Aorta (tissue), 5 donors: ENCODE measurements at places on chromosomes 6 and 20. TPM values are rescaled to one million over a fixed set of nuclear protein-coding genes. Genes with fewer than 3 reads are reported as not detected.

Gene RIMS1
- not detected for polyA plus RNA-seq

Gene BMP6
- polyA plus RNA-seq = 3.6 TPM

Gene BMP2
- 2.6 TPM for polyA plus RNA-seq

Gene CALHM6
- polyA plus RNA-seq = 0.82 TPM

DNA sequence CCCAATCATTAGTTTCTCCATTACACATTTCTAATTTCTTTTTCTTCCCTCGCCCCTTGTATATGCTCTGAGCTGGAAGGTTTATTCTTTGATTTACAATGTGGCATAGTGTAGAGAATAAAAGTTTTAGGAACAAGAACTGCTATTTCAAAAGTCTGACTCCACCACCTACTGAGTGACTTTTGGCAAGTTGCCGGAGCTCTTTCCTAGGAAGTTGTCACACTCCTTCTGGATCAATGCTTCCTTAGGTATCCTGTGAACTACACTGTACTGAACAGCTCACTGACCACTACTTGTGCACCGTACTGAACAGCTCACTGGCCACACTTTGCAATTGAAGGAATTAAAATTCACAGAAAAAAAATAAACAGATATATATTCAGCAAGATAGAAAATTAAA lies 458.2 kb downstream of the FRK start:
- no peaks in the 10 kb centered on the region for H3K27me3 ChIP-seq
- no peak for DNase-seq
- no peaks in the 10 kb centered on the region for H3K4me1 ChIP-seq
- H3K4me3 ChIP-seq = no peak overlapping the region
- H3K27ac ChIP-seq = no peak overlapping the region

DNA sequence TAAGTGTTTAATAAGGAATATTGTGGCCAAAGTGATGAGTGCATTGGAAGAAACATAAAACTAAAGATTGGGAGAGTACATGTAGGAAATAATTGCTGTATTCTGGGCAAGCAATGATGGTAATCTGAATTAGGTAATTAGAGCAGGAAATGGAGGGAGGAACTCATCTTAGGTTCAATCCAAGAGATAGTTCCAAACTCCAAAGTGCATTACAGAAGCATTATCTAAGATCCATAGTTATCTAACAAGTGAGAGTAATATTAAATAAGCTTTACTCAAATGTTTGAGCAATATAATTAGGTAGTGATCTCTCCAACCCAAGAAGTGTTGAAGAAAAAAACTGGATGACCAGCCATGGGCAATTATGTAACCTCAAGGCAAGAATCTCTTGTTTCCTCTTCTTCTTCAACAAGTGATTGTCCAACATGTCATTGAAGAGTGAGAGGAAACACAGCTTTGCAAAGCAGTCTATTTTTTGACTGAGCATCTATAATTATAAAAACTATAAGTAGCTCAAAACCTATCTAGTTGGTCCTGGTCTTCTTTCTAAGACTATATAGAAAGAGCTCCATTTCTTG lies 181.2 kb upstream of the TNFAIP3 start:
- no peaks in the 10 kb centered on the region for H3K36me3 ChIP-seq
- DNase-seq = no peak
- no peaks in the 10 kb centered on the region for H3K4me1 ChIP-seq
- H3K27me3 ChIP-seq = no peaks in the 10 kb centered on the region

DNA sequence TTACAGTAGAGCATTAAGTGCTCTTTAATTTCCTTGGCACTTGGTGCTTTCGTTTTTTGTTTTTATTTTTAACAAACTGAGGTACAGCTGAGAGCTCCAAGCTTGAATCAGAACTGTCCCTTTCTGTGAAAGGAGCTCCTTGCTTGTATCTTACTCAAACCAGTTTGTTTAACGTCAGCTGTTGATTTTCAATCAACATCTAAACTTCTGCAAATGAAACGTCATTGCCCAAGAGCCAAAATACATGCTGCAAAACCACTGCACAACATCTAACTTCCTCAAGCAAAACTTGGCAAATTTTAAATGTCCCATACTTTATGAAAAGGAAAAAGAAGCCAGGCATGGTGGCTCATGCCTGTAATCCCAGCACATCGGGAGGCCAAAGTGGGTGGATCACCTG lies 15.2 kb downstream of the VNN2 start:
- H3K27me3 ChIP-seq = no peaks in the 10 kb centered on the region
- H3K4me1 ChIP-seq = no peaks in the 10 kb centered on the region
- DNase-seq = no peak
- no peaks in the 10 kb centered on the region for H3K36me3 ChIP-seq
- no peak overlapping the region for H3K4me3 ChIP-seq

DNA sequence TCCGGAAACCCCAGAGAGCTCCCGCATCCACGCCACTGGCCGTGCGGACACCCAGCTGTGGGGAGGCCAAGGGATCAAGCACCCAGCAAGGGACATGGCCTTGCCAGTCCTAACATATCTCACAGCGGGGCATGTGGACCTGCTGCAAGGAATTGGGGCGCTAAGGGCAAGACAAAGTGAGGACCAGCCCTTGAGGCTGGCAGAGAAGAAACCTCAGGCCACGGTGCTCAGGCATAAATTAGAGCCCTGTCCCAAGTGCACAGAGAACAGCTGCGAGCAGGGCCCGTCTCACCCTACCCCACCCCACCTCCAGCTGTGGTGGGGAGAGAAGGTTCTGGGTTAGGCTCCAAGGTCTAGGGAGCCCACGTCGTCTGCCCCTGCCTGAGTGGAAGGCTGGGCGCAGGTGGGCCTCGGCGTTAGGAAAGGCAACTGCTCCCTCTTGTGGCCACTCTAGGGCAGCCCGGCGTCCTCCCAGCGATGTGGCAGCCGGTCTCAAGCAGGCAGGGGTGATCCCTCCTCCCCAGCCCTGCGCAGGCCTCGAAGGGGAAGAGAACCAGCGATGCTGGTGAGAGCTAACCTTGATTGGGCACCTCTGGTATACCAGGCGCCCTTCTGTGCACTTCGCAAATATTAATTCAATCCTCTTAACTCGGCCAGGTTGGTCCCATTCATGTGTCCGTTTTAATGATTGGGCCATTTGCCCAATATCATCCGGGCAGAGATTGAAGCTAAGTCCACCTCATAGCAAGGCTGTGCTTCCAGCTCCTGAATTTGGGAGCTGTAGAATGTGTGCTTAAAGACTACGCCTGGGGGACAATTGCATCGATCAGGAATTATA lies 235.8 kb downstream of the NFATC2 start:
- DNase-seq = peak; percentile 91
- no peak overlapping the region for H3K27ac ChIP-seq
- no peak overlapping the region for H3K4me3 ChIP-seq
- H3K36me3 ChIP-seq = no peaks in the 10 kb centered on the region

DNA sequence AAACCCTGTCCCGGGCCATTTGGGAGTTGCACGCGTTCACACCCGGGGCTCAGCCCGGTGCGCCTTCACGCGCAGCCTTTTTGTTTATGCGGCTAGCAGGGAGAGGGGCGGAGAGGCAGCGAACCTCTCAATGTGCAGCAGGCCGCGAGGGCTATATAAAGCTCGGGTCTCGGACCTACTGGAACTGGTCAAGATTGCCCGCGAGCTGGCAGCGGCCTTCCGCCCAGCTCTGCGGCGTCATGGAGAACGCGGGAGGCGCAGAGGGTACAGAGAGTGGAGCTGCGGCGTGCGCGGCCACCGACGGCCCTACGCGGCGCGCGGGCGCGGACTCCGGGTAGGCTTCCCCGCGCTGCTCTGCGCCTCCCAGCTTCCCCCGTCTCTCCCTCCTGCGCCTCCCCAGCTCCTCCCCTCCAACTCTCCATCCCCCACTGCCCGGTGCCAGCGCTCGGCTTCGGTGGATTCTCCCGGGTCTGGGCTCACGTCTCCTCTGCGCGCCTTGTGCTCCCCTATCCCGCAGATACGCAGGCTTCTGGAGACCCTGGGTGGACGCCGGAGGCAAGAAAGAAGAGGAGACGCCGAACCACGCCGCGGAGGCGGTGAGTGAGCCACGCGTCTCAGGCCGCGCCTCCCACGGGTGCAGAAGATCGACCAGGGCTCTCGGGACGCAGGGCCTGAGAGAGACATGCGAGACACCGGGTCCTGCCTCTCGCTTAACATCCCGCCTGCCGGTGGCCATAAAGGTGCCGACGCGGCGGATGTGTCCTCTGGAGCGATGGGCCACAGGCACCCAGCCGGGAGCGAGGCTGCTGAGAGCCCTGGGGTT lies at the start of gene RIPPLY2:
Gene RIPPLY2, plus strand, starts transcription at position 183 of the 823 bp plus-strand sequence. Its CDS starts 57 bp downstream, at position 240.
- no peaks in the 10 kb centered on the region for H3K27me3 ChIP-seq
- peak within 1 kb of the TSS; percentile 44 for H3K4me3 ChIP-seq
- no peaks in the 10 kb centered on the region for H3K4me1 ChIP-seq
- H3K36me3 ChIP-seq = no peaks in the 10 kb centered on the region
- DNase-seq = peak; percentile 77

- H3K27me3 ChIP-seq = no peaks in the 10 kb centered on the region
- DNase-seq = peak; percentile 38
- H3K36me3 ChIP-seq = no peaks in the 10 kb centered on the region
- no peak within 1 kb of the TSS for H3K27ac ChIP-seq
These were observed at the start of gene BPIFB1 for GRCh38 chr20:33282991-33283555. BPIFB1 (plus strand) TSS chr20:33283214; CDS start chr20:33286074, 2,860 bp downstream.
